Stimulated activated CD8-positive, alpha-beta memory T cell treated with anti-CD3 and anti-CD28 coated beads, Interleukin-4, amount 100 ng/mL, for 4 hours (primary cell): ENCODE measurements at places on chromosomes 5 and 9.

DNA sequence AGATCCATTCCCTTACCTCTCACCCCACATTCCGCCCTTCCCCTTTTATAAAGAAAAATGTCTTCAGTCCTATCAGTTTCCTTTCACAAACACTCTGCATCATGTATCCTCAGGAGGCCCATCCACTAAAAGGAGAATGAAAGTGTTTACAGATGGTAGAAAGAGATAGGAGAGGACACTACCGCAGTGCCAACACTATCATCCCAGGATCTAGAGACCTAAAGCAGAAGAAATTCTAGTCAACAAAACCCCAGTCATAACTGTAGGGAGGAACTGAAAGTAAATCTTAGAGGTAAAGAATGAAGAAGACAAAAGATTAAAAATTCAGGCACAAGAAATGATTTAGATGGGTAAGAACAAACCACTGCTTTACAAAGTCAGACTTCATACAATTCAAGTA, 114.1 kb downstream of the MLLT3 start:
- no peak for DNase-seq

DNA sequence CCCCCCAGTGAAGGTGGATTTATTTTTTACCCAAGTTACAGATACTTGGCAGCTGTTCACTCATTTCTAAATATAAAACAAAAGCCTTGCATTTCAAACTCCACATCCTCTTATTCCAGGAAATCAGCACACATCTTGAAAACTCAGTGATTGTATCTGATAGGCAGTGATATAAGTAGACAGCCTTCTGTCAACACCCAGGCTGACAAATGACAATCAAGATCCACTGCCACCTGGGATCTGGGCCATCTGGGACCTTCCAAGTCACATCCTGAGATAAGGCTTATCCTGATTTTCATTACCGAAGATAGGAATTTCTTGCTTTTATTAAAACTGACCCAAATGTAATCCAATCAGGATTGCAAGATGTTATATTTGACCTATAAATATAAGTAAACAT, 201.3 kb upstream of the PUM3 start:
- DNase-seq: no peak

DNA sequence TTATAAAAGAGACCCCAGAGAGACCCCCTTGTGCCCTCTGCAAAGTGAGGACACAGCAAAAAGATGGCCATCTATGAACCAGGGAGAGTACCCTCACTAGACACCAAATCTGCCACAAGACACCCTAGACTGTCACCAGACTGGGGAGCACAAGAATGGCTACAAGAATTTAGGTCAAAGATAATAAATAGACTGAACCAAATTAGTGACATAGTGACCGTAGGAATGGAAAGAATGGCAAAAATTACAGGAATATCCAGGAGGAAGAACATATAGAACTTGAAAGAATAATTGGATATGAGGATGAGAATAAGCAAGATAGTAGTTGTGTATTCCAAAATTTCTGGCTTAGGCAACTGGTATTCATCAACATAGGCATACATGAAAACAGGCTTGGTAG, 235.0 kb downstream of the NNT start:
- DNase-seq: no peak

- no peak for DNase-seq
Observed at GRCh38 chr5:138610918-138611677, 35.9 kb upstream of the HSPA9 start.

- no peak for DNase-seq
Observed at GRCh38 chr9:80964374-80964773, 725.0 kb downstream of the TLE1 start.

GRCh38 chr5:159708090-159708489, 208.2 kb upstream of the ADRA1B start:
- DNase-seq: no peak

- DNase-seq: no peak
Observed at GRCh38 chr5:154472871-154473580, 5.0 kb downstream of the HAND1 start.

DNA sequence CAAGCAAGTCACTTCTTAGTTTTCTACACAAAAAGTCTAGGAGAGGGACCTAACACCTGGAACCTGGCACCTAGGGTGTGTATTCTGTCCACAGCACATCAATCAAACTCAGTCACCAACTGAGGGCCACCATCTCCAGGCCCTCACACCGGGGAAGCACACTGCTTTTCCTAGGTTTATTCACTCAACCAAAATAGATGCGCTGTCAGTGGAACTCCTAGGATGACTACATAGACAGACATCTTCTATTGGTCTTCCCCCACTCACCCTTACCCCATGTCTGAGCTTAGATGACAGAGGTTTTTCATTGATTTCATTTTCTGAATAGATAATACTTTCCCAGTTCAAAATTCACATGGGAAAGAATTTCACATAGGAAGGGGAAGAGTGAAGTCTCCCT, 59.2 kb downstream of the RNF130 start:
- DNase-seq: no peak

- DNase-seq: no peak
Observed at GRCh38 chr9:6247266-6247665, 31.7 kb downstream of the IL33 start.

DNA sequence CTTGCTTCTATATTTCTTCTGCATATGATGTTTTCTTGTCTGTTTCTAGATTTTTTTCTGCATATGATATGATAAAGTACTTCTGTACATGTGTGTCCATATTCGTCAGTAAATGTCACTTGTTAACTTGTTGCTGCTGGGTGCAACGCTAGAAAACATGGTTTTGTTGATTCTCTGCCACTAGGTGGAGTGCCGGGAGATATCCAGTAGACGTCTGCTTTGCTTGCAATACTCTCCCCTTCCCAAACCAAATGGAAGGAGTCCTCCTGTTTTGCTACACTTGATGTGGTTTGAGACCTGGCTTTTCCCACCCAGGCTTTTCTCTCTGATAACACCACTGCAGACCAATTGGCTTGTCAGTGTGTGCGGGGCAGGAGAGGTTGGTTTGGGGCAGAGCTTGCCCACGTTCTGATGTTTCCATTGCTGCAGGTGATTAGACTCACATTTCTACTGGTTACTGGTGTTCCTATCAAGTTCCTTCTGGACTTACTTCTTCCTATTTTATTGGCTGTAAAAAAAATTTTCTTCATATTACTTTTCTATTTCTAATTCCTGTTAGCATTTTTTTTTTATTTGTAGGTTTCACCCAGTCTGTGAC, 900.0 kb upstream of the CDH10 start:
- DNase-seq: no peak

GRCh38 chr5:173626505-173626820, 10.0 kb upstream of the BOD1 start:
- DNase-seq: no peak

DNA sequence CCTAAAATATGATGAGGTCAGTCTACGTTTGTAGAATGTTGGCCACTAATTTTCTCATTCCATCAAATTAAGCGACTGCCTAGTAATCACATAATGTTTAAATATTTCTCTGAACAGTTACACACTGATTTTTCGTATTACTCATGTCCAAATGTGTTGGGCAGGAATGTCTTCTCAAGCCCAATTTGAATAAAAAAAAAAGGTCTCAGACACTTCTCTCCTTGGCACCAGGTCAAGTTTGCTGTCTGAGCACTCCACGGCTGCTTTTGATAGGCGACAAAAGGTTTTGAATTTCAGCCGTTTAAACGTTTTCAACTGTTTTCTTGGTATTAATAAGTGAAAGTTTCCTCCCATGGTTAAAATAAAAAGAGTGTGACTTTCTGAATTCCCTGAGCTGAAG, 542.1 kb downstream of the IRX1 start:
- DNase-seq: no peak

GRCh38 chr5:148125641-148126040, 42.7 kb upstream of the SPINK14 start:
- no peak for DNase-seq

GRCh38 chr9:123109540-123110279, 76.2 kb downstream of the GPR21 start:
- DNase-seq: no peak

- DNase-seq: no peak
Observed at GRCh38 chr5:111280282-111280951, 56.2 kb downstream of the CAMK4 start.

- DNase-seq: no peak
Observed at GRCh38 chr5:150081541-150082283, 4.6 kb downstream of the CSF1R start.

DNA sequence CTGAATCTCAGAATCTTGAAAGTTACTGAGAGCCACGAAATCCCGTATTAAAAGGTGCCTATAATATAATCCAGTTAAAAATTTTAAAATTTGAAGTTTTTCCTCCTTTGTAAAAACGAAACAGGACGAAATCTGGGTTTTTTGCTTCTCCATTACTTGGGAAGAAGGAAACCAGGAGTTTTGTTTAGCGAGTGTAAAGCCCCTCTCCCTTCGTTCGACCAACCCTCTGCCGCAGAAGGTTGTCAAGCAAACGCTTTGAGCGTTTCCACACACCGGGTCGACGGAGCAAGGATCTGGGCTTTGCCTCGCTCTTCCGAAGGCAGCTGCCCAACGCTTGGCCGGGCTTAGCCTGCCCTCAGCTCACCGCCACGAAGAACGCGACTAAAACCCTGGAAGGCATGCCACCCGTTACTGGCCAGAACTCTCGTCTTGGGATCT, 1.6 kb upstream of the FOXE1 start:
- no peak for DNase-seq

GRCh38 chr9:130445268-130445983, 665 bp downstream of the ASS1 start:
- no peak for DNase-seq

- DNase-seq: no peak
Observed at GRCh38 chr5:54194318-54194717, 116.1 kb downstream of the ARL15 start.

DNA sequence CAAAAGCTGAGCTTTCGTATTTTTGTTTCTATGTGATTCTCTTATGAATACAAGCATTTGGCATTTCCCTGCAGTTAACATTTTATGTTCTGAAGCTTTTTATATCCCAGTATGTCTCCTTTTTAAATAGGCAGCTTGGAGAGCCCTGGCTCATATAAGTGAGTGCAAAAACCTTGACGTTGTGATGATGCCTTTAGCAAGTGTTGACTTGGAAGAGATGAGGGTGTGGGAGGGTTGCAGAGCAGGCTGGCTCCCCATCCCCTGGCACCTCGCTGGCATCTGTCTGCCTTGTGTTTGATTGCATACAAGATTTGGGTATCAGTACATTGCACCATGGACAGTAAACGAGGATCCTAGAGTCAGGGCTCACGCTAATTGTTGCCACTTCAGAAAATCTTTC, 42.1 kb upstream of the DIRAS2 start:
- DNase-seq: no peak

DNA sequence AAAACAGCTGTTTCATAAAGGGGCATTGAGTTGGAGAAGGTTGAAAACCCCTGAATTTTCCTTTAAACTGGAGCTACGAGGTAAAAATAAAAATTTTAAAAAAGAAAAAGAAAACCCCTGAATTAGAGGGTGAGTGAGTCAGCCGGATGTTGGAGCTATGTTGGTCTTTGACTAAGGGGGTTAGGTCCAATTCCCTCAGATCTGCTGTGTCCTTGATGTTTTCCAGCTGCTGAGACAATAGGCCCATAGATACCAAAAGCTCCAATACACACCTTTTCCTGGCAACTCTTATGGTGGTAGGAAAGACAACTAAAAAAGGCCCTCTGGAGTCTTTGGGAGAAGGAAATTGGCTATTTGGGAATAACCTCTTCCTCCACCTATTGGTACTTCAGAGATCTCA, 79.4 kb upstream of the SAP30L start:
- DNase-seq: no peak

DNA sequence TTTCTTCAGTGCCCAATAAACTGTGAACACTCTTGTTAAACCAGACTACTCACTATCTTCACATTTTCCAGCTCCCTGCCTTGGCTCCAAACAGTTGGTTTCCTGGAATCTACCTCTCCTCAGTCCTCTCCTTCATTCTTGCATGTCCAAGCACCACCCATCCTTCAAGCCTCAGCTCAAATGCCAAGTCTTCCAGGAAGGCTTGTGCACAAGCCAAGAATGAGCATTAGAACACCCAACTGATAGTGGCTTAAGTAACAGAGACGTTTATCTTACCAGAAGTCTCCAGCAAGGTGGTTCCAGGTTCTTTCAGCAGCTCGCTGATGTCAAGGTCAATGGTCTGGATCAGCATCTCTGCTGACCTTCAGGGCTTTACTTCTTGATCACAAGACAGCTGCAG, 60.1 kb downstream of the PTPDC1 start:
- no peak for DNase-seq

GRCh38 chr9:132931178-132931735, 13.2 kb downstream of the TSC1 start:
- no peak for DNase-seq

DNA sequence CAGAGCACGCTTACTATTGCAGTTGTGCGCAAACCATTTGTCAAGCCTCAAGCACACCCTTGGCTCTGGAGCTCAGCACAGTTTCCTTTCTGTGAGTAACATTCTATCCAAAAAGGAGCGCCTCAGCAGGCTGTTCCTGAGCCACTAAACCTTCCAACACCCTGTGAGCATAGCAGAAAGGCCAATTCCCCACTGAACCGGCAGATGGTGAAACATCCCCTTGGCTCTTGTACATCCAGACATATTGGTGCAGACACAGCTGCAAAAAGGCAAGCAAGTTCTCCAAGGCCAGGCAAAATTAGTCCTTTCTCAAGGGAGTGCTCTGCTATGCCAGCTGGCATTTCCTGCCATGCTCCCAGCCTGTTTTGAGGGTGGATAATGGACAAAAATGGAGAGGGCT, 44.1 kb upstream of the CEMIP2 start:
- no peak for DNase-seq

- no peak for DNase-seq
Observed at GRCh38 chr5:43051684-43052083, 11.6 kb upstream of the ANXA2R start.

- DNase-seq: no peak
Observed at GRCh38 chr5:154571325-154572035, 93.5 kb upstream of the HAND1 start.

DNA sequence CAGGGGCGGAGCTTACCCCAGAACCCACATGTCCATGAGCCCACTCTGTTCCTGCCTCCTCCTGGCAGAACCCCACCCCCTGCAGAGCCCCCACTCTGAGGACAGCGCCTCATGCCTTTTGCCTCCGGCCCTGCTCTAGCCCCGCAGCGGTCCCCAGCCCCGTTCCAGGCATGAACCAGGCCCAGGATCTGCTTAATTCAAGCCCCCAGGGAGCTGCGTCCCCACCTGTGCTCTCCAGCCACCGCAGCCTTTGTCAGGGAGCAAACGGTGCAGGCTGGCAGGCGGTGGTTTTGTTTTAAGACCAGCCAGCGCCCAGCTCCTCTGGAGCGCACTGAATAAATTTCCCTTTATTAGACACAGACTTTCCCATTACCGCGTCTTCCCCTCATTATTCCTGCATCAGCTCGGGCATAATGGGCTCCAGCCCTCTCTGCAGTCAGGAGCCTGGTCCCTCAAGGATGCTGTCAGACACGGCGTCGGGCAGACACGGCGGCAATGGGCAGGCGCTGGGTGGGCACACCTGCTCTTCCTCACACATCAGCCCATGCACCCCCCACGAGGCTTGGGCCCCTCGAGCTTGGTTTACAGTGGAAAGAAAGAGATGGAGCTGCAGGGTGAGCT, 137.6 kb downstream of the OLFM1 start:
- no peak for DNase-seq

DNA sequence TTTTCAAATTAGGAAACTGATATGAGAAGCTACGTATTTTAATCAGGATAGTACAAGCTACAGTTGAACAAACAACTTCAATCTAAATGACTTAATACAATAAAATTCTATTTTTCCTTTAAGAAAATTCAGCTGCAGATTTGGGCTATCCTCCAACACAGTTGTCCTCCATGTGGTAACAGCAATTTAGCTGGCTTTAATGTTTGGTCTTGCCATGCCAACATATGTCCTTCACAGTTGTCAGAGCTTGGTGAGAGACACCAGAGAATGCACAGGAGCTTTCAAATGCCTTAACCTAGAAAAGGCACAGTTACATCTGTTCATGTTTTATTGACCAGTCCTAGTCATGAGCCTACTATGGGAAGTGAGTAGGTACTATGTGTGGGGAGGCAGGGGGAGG, 10.8 kb downstream of the FAM174A start:
- DNase-seq: no peak
